Left hindlimb (tissue), 1 donor: ENCODE measurements at places on chromosomes 1 and 21.
A peak's percentile ranks its signal among the peaks of the same experiment; 100 is the strongest.

DNA sequence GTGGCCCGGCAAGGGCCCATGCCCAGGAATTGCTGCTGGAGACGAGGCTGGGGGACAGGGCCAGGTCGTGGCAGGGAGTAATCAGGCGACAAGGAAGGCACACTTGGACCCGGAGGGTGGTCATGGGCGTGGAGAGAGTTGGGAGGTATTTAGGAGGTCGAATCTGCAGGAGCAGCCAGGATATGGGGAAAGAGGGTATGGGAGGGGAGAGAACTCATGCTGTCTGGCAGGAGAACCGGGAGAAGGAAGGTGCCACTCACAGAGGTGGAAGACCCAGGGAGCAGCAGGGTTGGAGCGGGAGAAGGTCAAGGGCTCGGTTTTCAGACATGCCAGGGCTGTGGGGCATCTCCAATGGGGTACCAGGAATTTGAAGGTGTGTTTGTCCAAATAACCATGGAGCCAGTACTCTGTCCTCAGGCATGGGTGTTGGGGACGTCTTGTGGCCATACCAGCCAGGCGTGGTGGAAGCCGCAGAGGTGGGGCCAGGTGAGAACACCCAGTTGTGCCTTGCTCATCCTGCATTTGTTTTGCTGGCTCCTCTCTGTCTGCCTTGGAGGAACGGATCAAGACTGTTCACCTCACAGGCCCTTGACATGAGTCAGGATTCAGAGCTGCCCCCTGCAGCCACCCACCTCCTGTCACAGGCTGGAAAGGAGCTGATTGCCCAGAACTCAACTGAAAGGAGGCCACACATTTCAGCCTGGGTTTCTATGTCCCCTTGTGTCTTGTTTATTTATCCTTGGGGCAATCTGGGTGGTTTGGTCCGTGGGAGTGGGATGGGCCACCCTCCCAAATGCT is 111.6 kb downstream of the SPSB1 start:
- no peak for DNase-seq

GRCh38 chr1:178739285-178740045 is 14.4 kb downstream of the RALGPS2 start:
- no peak for DNase-seq

DNA sequence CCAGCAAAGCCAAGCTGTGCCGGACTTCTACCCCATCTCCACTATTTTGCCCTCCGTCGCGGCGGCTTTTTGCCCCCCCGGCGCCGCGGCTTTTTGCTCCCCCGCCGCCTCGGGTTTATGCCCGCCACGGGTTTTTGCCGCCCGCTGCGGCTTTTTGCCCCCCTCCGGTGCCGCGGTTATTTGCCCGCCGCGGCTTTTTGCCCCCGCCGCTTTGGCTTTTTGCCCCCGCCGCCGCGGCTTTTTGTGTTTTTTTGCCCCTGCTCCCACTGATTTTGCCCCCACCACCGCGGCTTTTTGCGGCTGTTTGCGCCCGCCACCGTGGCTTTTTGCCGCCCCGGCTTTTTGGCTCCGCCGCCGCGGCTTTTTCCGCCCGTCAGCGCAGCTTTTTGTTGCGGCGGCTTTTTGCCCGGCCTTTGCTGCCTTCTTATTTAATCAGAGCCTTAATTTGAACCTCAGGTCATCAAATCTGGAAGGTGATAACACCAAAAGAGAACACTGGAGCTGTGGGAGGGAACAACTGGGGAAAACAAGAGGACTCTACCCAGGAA is 106.0 kb downstream of the TPTE start:
- no peak for DNase-seq

DNA sequence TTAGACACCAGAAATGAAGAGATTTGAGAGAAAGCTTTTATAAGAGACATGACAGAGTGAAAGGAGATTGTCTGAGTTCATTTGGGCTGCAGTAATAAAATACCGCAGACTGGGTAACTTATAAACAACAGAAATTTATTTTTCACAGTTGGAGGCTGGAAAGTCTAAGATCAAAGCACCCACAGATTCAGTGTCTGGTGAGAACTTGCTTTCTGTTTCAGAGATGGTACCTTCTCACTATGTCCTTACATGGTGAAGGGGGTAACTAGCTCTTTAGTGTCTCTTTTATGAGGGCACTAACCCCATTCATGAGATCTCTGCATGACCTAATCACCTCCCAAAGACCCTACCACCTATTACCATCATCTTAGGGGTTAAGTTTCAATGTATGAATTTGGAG is 30.9 kb upstream of the FCRL4 start:
- no peak for DNase-seq

DNA sequence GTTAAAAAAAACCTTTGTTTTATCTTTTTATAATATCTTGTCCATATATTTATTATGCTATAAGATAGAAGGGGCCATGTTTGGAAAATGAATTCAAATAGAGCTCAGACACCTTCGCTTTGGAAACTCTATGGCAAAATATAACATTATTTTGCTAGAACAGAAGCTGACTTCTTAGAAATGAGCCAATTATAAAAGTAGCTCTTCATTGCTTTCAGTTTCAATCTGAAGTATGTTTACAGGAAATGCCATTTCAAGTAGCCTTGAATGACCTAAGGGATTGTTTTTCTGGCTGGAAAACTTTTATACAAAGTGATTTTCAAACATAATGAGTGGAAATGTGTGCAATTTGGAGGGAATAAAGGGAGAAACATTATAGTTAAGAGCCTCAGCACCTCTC is 37.8 kb upstream of the GBP5 start:
- no peak for DNase-seq

GRCh38 chr1:226001088-226001487 is 1.9 kb upstream of the SDE2 start:
- DNase-seq: no peak

DNA sequence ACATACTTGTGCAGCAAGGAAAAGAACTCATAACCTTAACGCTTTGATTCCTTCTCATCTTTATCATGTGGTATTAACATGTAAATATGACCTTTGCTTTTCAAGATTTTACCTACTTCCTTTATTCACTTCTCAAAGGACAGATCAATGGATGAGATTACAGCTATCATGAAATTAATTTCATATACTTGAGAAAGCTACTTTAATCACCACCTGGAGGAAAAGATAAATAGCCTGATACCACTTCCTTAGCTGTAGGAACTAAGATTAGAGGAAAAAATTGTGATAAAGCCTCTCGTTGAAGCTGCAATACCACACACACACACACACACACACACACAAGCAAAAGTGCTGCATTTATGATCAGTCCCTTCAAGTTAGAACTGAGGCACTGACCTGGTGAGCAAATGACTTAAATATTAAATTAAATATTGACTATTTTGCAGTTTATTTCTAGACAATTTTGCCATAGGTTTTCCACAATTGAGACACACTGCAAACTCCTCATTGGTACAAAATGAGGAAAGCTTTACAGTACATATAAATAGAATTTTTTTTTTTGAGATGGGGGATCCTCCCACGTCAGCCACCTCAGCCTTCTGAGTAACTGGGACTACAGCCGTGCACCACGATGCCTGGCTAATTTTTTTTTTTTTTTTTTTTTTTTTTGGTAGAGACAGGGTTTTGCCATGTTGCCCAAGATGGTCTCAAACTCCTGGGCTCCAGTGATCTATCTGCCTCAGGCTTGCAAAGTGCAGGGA is 27.2 kb upstream of the DMRTB1 start:
- no peak for DNase-seq

DNA sequence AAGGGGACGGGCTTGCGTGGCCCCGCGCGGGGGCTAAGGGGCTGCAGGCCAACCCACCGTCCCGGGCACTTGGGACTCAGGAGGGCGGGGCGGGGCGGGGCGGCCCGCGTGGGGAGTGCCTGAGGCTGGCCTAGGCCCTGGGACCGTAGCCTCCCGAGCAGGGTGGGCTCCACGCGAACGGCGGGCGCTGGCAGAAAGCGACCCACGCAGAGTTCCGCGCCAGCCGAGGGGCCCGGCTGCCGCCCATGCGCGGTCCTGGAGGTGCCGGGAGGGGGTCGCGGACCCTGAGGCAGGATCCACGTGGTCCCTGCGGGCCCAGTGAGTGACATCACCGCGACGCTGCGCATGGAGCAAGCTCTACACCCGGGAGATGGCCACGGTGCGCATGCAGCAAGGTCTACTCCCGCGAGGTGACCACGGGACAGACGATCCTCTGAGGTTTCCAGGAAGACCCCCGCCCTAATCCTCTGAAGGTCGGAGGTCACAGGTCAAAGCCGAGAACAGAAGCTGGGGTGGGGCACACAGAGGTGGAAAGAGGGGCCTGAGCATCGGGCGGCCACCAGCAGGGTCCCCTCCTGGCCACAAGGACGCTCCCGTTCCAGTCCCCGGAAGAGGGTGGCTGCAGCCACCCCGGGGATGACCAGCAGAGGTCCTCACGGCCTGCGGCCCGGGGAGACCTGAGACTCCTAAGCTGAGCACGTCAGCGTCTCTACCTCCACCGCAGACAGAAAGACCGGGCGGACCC is 13.5 kb upstream of the SLC19A1 start:
- peak; percentile 85 for DNase-seq

- no peak for DNase-seq
Measured at GRCh38 chr1:61424382-61424781, 300.6 kb downstream of the TM2D1 start.

GRCh38 chr1:11590395-11590794 is 63.8 kb downstream of the FBXO2 start:
- DNase-seq: no peak

- DNase-seq: peak; percentile 72
Measured at GRCh38 chr1:181424786-181425403, 58.4 kb upstream of the CACNA1E start.

DNA sequence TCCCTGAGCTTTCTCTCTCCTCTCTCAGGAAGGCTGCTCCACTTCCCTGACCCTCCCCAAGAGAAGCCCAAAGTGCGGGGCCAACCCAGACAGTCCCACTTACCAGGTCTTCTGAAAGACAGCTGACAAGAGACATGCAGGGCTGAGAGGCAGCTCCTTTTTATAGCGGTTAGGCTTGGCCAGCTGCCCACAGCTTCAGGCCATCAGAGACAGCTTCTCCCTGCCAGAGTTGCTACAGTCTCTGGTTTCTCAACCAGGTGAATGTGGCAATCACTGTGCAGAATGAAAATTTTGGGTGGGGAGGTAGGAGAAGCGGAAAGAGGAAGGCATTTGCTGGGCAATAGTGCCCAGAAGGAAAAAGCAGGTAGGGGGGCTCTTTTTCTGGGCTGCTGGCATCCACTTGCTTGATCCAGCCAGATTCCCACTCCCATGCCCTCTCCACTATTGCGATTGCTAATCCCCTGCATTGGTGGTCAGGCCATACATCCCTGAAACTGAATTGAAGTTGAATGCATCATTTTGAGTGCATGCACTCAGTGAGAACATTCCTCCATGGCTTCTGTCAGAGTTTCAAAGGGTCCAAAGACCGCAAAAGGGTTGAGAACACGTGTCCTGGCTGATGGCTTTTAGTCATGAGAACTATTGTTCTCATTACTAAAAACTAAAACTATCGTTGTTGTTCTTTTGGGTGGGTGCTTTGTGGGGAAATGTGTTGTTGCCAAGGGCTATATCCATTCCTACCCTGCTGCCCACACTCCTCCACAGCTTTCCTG is at the start of gene S100A8:
S100A8 (minus strand) TSS at position 136 of the 773 bp plus-strand sequence. CDS start 538 bp downstream, outside the sequence.
- DNase-seq: no peak

GRCh38 chr1:75132812-75133619 is 1.2 kb upstream of the LHX8 start:
- no peak for DNase-seq

DNA sequence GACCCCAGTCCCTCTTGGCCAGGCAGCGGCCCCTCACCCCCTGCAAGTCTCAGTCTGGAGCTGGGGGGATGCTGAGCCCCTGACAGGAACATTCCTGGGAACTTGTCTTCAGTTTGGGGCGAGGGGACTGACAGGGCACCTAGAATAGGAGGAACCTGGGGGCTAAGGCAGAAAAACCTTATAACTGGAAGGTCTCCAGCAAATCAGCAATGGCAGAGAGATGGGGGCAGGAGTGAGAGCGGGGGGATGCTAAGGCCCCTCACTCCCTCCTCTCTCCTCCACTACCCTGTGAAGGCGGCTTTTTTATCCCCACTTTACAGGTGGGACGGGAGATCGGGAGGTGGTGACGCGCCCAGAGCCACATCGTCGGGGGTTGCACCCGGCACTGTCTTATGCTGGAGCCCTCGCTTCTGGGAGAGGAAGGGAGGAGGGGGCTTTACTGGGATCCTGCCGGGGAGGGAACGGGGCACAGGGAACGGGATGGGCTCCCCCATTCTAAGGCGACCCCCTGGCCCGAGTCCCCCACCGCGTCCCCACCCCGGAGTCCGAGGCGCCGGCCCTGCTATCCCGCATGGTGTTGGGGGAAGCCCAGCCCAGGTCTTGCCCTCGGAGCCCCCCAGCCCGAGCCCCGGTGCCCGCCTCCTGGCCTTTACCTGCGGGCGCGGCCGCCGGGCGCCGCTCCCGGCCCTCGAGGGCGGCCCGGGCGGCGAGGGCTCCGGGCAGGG is 456 bp downstream of the COL8A2 start:
- no peak for DNase-seq

- DNase-seq: peak; percentile 81
Measured at GRCh38 chr1:201648066-201648906, 109.4 kb downstream of the NAV1 start.

DNA sequence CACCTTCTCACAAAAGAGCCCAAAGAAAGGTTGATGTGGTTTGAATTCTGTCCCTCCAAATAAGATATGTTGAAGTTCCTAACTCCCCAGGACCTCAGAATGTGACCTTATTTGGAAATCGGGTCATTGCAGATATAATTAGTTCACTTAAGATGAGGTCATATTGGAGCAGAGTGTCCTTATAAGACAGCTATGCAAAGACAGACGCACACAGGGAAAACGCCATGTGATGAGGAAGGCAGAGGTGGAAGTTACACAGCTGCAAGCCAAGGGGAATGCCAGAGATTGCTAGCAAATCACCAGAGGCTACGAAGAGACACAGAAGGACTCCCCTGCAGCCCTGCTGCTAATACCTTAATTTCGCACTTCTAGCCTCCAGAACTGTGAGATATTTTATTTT is 5.2 kb upstream of the ABCB10 start:
- no peak for DNase-seq

- no peak for DNase-seq
Measured at GRCh38 chr1:84117868-84118267, 26.2 kb upstream of the PRKACB start.

GRCh38 chr1:162197615-162198421 is 128.3 kb downstream of the NOS1AP start:
- no peak for DNase-seq

- DNase-seq: no peak
Measured at GRCh38 chr1:56153276-56153675, 426.1 kb downstream of the PLPP3 start.

DNA sequence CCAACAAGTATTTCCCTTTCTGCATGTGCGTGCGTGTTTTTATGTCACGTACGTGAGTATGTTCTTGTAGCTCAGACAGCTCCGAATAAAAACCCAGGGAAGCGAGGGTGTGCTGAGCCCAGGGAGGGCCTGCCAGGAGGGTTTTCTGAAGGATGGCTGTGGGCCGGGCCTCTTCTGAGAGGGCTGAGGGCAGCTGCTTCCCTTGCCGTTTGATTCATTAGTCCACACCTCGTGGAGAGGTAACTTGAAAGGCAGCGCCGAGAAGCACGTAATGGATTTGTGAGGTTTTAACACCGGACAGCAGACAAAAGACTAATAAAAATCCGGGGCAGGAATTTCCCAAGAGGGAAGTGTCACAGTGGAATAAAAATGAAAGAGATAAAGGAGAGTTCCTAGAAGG is 29.5 kb downstream of the CD247 start:
- no peak for DNase-seq

- no peak for DNase-seq
Measured at GRCh38 chr21:41438425-41439113, 12.5 kb downstream of the MX1 start.
